ENCODE measurements at places on chromosomes 3 and 15.

- no peak for DNase-seq
Observed at GRCh38 chr3:171257251-171258203, 202.7 kb downstream of the TNIK start.

- DNase-seq = no peak
Observed at GRCh38 chr3:25145176-25145575, 282.9 kb upstream of the RARB start.

DNA sequence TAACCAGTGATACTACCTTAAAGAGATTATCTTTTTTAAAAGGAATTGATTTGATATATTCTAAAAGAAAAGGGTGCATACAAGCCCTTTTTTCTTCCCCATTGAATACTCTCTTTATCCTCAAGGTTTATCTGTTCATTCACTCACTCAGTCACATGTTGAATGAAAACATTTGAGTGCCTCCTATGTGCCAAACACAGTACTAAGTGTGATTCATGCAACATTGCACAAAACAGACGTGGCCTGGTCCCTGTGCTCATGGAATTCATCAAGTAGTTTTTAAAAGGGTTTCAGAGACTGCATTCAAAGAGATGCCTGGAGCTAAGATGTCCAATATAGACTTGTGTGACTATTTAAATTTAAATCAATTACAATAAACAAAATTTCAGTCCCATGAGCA, 462.2 kb upstream of the MDFIC2 start:
- no peak for DNase-seq

DNA sequence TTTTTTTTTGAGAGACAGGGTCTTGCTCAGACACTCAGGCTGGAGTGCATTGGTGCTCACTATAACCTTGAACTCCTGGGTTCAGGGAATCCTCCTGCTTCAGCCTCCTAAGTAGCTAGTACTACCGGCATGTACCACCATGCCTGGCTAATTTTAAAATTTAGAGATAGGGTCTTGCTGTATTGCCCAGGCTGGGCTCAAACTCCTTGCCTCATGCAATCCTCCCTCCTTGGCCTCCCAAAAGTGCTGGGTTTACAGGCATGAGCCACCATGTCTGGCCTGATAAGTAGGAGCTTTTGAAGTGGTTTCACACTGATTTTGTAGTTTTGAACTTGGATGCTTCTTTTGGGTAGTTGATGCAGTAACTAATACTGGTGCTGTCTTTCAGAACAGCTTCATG, 7.8 kb downstream of the MAP2K1 start:
- DNase-seq = peak; percentile 26

DNA sequence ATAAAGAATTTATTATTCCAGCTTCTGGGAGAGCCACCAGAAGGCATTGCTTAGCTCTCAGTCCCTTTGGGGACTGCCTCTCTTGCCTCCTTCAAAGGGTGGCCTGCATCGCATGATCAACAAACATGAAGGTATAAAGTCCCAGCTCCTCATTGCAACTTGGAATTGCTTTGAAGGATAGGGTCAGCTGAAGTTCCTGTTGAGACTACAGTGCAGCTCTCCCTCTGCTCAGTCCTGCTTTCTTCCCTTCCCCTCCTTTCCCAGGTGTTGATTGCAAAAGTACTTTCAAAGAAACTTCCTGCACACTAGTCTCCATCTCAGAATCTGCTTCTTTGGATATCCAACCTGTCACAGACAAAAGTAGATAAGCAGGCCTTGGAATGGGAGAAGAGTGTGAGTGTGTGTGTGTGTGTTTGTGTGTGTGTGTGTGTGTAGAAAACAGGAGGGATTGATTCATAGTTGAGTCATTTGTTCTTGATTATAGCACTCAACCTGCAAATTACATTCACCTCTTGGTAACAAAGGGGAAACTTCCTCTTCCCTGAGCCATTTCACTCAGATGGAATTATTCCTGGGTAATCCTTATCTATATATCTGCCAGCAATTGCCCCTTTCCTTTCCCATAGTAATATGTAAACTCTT, 13.7 kb downstream of the CCR8 start:
- DNase-seq = no peak

DNA sequence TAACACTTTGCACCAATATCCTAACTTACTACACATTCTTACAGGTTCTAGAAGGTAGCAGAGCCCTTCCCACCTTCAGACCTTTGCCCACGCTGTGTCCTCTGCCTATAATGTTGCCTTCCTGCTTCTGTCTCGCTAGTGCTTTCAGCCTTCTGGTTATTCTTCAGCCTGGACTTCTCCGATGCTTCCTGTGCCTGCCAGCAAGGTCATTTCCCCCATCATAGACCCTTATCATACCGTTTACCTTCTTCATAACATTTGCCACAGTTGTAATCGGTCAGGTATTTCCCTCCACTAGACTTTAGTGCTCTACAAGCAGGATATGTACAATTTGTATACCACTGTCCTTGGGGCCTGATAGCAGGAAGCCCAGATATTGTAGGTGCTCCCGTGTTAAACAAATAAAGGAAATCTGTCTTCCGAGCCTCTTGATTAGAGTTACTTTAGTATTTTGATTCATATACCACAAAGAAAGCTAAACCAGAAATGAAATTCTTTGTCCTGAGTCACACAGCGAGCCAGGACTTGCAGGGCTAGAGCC, 35.8 kb upstream of the CMTM7 start:
- no peak for DNase-seq

DNA sequence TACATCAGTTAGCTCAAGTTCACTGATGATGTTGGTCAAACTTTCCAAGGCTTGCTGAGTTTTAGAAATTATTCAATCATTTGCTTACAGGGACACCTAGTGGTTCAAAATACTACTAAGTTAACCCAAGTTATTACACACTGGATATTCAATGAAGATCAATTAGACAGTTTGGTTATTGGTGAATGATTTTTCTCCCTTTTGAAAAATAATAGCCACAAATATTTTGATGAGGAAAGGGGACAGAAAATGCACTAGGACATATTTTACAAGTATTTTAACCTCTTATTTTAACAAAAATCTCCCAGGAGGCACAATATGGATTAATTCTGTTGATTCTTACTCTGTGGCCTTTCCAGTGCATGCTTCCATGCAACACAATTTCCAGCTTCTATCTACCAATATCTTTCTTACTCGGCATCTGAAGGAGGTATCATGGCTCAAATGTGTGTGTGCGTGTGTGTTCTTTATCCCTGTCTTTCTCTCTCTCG, 20.1 kb upstream of the GOLGA6L2 start:
- DNase-seq = peak; percentile 26

- DNase-seq = peak; percentile 17
Observed at GRCh38 chr3:141411251-141411771, 43.0 kb downstream of the ZBTB38 start.

DNA sequence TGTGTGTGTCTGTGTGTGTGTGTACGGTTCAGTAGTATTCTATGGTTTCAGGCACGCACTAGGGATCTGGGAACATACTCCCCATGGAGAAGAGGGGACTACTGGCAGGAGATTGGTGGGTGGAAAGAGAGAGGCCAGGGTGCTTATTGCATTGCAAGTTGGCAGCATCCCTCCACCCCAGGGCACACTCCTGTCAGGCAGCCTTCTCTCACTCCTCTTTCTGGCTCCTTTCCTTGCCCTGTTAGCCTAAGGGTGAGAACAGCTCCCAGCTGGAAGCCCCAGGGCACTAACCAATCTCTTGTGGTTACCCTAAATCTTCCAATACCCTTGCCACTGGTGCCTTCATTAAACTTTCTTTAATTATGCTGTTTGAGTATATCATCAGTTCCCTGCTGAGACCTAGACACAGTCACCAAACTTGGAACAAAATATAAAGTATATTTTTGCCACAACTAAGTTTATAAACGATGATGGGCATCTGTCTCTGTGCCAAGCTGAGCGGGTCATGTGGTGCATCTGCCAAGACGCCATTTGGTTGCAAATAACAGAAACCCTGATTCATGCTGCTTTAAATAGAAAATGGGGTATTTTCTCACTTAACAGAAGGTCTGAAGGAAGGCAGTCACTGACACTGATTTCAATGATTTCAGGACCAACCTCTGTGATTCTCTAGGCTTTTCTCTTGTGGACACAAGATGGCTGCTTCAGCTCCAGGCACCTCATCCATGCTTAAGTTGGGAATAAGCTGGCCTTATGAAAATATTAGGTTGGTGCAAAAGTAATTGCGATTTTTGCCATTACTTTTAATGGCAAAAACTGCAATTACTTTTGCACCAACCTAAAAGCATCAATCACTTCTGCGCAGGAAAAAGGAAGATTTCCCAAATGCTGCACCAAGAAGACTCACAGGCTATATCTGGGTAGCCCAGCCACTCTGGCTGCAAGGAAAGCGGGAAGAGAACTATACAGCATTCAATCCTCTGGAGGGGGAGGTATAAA, 476.9 kb upstream of the PROK2 start:
- no peak for DNase-seq

DNA sequence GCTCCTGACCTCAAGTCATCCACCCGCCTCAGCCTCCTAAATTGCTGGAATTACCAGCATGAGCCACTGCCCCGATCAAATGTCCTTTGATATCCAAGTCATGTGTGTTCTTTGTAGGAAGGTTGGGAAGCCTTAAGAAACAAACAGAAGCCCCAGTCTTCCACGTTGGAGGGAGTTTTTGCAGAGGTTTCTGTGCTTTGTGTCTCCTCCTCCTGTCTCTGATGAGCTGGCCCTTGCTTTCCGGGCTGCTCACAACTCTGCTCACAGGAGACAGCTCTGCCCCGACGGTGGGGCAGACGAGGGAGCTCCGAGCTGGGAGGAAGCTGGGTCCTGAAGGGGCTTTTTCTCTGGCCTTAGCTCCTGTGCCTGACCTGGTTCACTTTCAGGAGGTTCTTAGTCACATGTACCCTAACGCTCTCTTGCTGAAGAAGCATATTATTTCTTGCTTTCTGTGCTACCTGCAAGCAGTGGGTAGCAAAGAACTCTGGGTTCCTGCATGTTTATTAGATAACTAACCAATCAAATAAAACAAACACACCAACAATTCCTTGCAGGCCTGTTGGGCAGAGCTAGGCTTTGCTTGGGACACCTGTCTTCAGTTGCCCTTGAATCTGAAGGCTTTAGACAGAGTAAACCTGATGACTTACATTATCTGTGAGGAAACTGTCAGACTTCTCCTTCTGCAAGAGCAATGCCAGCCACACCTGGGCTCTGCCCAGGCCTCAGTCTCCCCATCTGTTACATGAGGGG, 52.6 kb upstream of the SMAD6 start:
- DNase-seq = no peak

DNA sequence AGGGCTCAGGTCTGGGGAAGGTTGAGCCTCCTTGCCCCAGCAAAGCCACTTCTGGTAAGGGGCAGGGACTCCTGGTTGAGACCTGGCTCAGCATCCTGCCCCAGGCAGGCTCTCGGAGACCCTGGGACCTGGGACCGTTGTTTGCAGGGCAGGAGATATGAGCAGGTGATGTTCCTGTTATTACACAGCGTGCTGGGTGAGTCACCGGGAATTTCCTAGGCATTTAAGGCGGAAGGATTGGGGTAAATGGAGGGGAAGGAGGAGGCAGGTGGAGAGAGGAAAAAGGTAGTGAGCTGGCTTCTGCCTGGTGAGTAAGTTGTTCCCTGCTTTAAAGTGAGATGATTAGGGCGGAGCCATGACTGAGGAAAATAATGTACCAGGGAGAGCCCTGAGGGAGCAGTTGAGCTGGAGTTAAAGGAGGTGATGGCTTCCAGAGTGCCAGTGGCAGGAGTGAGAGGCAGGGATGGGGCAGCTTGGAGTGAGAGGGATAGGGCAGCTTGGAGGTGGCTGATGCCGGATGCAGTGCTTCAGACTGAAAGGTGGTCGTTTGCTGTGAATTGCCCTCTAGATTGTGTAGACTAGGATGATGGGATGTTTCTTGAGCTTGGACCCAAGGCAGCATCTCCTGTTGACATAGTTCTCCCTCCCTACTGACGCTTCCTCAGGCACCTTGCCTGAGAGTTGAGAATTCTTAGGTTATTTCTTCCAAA, 79.4 kb downstream of the AAGAB start:
- DNase-seq = no peak

DNA sequence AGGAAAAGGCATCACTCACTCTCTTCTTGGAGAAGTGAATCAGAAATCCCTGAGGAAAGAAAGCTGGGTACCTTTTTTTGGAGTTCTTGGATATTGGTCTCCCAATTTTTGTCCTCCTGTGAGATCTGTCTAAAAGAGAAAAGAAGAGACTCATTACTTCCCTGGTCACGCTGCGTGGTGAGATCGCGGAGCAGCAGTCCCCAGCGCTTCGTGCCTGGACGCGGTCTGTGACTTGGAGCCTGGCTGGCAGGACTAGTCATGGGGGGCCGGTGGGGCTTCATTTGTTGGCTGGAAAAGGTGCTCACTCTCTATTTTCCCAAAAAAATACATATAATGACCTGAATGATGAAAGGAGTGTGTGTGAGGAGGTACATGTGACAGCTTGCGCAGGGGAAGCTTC, 144.0 kb downstream of the OCA2 start:
- DNase-seq = no peak

GRCh38 chr3:15339786-15340215, 7.4 kb upstream of the SH3BP5 start:
- DNase-seq = no peak

- DNase-seq = no peak
Observed at GRCh38 chr15:74624020-74624602, 8.5 kb downstream of the CLK3 start.

DNA sequence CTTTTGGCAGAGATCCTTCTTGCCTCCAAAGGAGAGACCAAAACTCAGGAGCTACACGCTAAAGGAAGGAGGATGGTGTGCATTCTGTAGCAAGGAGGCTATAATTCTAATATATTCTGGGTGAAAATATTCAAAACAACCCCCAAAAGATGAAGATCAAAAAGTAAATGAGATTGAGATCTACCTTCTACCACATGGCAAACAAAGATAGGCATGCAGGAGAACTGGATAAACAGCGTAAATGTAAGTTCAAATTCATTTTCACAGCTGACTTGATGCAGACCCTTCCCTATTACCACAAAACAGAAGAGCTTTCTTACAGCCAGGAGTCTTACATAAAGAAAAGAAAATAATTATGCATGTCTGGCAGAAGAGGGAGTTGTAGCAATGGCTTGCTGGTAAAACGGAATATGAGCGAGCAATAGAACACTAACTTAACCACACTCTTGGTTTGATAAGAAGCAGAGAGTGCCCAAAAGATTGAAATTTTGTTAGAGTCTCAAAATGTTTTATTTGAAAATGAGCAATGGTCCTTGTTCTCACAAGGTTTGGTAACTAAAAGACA, 272.7 kb downstream of the MECOM start:
- DNase-seq = peak; percentile 47

DNA sequence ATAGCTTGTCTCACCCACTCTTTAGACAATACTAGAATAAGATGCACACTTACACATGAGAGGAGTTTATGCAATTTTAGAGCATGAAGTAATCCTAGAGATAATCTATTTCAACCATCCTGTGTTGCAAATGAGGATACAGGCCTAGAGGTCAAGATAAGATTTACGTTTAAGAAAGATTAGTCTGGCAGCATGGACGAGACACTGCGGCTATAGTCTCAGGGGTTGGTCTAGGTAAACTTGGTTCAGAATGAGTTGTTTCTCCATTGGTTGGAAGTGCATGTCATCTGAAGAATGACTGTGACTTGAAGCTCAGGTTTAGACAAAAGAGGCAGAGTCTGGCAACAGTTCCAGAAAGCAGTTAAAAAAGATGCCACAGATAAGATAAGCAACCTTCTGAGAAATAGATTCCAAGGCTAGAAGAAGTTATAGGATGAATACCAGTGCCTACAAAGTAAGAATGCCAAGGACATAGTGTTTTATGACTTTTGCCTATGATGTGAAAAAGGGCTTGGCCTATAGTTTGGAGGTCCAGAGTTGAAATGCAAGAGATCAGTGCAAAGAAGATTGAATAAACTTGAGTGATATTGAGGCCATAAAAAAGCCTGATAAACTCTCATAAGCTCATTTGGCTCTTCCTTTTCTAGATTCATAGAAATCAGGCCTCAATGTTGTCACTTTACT, 631.0 kb downstream of the SQOR start:
- DNase-seq = no peak

GRCh38 chr15:49320351-49320750, 102.7 kb upstream of the FGF7 start:
- DNase-seq = no peak
